Stimulated activated CD4-positive, alpha-beta T cell treated with anti-CD3 and anti-CD28 coated beads, Interleukin-1b, Interleukin-23, amount 100 ng/mL, for 1 hour (primary cell): ENCODE measurements at places on chromosomes 16 and 17.
A peak's percentile ranks its signal among the peaks of the same experiment; 100 is the strongest.

DNA sequence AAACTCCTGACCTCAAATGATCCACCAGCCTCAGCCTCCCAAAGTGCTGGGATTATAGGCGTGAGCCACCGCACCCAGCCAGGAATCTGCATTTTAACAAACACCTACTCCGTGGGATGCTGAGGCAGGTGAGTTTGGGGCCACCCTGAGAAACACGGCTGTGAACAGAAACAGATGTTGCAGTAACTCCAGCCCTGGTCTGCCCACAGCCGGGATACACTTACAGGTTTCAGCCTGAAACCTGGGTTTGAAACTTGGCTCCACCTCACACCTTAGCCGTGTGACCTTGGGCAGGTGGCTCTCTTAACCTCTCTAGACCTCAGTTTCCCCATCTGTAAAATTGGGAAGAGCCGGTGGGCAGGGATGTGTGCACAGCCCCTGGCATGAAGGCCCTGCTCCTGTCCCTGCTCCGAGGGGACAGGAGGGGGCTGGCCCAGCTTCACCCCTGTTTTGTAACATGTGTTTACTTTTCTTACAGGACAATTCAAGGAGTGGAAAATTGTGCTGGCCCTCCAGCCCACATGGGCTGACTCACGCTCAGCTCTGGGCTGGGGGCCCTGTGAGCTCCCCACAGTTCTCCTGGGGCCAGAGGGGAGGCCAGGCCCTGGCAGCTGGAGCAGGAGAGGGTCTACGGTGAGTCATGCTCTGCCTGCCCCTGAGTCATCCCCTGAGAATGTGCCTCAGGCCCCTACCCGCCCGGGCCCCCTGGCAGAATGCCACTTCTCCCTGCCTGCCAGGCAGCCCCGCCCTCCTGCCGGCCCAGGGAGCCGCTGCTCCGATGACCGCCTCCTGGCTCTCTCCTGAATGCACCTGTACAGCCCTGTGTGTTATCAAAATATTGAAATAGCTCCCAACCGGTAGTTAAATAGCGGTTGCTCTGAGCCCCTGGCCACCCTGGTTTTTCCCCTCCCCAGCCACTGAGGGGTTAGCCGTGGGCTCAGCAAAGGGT, 7.7 kb upstream of the PPL start:
- DNase-seq: no peak

GRCh38 chr17:79261355-79262072, 186.9 kb downstream of the ENGASE start:
- DNase-seq: no peak

GRCh38 chr16:88761143-88761534, 23.9 kb downstream of the PIEZO1 start:
- no peak for DNase-seq

- no peak for DNase-seq
Observed at GRCh38 chr17:9925457-9925856, 20.4 kb upstream of the RCVRN start.

- DNase-seq: peak; percentile 60
Observed at GRCh38 chr16:71723537-71724319, 773 bp downstream of the PHLPP2 start.

DNA sequence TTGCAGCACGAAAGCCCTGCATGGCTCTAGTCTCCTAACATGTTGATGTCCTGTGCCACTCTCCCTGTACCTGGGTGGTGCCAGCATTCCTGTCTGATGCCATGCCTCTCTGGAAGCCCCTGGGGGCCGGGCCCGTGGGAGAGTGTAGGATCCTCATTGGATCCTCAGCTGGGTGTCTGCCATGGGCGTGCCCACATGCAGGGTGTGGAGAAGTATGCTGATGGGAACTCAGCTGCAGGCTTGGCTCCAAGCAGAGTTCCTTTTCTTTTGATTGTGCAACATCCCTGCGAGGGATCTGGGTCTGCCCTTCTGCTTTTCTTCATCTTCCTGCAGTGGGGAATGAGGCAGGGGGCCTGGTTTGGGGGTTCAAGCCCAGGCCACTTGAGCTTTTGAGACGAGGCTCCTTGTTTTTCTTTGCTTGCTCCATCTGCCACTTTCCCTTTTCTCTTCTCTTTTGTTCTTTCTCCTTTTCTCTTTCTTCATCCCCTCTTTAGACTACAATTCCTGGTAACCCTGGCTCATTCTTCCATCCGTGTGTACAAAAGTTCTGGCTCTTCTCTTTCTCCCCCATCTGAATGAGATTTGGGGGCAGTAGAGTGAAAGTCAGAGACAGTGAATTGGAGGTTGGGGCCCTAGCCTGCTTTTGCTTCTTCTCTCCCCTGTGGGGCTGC, 32.9 kb downstream of the KSR1 start:
- DNase-seq: no peak

GRCh38 chr17:64063766-64064224, 43.4 kb upstream of the ICAM2 start:
- DNase-seq: peak; percentile 25

DNA sequence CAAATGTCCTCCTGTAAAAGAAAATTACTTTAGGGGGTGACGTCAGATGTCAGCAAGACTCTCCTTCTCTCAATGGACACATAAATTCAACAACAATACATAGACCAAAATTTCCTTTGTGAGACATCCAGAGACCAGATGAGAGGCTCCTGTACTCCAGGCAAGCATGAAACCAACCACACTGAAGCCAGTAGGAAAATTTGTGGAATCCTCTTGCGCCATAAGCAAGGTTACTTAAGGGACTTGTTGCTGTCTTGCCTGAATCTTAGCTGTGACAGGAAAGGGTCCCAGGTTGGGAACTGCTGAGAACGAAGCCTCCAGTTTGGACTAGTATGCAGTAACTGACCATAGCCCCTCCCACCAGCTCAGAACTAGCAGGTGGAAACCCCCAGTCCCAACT, 56.0 kb downstream of the CEP112 start:
- no peak for DNase-seq

DNA sequence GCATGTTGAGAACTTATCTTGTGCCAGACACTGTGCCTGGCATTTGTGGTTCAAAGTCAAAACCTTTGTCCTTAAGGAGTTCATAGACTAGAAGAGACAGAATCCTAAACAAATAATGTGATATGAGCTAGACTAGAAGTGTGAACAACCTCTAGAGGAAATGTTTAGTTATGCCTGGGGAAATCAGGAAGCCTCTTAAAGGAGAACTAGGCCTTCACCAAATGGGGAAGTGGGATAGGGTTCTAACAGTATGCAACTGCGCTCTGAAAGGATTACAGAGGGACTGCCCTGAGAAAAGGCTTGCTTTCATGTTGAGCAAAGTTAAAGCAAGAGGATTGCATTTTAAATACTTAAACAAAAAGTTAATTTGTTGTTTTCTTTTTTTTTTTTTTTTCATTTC, 4.9 kb downstream of the RUNDC1 start:
- DNase-seq: no peak

- DNase-seq: no peak
Observed at GRCh38 chr17:1541367-1541904, 21.2 kb downstream of the PITPNA start.

GRCh38 chr17:7356072-7356549, 1.2 kb downstream of the TMEM95 start:
- peak; percentile 77 for DNase-seq

DNA sequence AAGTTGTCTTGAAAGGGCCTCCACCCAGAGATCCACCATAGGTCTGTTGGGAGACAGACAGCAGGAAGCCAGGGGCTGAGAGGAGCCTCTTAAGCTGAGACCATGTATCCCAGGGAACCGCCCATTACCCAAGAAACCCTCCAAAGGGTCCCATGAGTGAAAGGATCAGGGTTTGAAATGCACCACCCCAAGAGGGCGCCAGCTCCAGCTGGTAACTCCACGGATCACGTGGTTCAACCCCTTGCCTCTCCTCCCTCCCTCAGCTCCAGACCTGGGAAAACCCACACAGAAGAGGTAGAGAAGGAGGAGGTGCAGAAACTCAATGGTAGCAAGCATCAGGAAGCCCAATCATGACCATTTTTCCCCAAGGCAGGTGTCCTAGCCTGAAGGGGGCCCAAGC, 148.7 kb downstream of the AIPL1 start:
- DNase-seq: no peak

GRCh38 chr17:15269780-15270089, 4.6 kb upstream of the PMP22 start:
- no peak for DNase-seq
